ENCODE measurements at places on chromosomes 13 and 19. TPM values are rescaled to one million over a fixed set of nuclear protein-coding genes. Genes with fewer than 3 reads are reported as not detected.

Gene C1QTNF9B
- 3.6 TPM for total RNA-seq

Gene SHANK1
- 0.72 TPM for total RNA-seq

DNA sequence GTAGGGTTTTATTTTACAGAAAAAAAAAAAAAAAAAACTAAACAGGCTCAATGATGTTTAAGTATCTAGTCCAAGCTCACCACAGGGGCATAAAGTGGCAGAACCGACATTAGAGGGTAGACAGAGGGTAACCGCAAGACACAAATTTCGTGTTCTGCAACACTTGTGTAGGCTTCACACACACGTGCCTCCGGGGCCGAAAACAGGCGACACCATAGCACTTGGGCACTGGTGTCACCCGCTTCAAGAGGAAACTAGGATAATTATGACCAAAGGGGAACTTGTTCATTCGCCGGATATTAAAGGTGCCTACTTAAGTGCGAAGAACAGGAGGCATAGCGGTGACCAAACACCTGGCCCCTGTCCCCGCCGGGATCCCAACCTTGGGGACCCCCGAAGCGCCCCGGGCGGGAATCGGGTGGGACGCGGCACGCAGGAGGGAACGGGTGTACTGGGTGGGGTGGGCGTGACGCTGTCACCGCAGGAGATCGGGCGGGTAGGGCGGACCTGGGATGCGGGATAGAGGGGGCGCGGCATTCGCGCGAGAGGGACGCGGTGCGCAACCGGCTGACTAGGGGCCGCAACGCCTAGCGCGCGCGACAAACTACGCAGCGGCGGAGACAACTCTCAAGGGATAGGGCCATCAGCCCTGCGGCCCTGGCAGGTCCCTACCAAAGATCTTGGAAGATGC, 558 bp downstream of the MZT1 start:
- DNase-seq = no peak

DNA sequence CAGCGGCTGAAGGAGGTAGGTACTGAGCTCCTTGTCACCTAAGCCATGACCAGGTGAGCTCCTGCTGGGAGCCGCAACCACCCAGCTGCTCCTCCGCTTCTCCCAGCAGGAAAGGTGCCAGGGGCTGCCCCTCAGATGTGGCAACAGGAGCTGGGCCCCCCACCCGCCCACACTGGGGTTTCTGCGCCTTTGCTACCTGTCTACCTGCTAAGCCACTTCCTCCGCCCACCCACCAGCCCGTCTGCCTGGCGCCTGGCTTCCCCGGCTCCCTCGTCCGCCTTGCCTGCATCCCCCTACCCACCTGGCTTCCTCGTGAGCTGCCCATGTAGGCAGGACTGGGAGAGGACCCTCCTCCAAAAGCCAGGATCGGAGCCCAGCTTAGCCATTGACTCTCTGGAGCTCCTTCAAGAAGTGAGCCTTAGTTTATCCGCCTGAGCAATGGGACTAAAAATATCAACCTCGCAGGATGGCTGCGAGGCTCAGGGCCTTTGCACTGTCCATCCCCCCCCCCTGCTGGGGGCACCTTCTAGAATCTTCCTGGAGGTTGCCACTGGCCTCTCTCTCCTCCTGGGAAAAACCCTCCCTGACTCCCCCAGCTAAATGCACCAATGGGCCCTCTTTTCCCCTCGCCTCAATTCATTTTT, 55.8 kb upstream of the KLF2 start:
- DNase-seq = no peak

- DNase-seq = no peak
These were observed 29.6 kb downstream of the PPP5C start for GRCh38 chr19:46376241-46377153.

GRCh38 chr13:78868991-78869390, 210.0 kb upstream of the OBI1 start:
- DNase-seq = no peak

All from umbilical cord (tissue), 2 donors.